Stimulated activated CD4-positive, alpha-beta T cell treated with anti-CD3 and anti-CD28 coated beads, Interleukin-12 subunit alpha, Interleukin-12 subunit beta, amount 100 ng/mL, for 4 hours (primary cell): ENCODE measurements at places on chromosomes 2 and 18.
A peak's percentile ranks its signal among the peaks of the same experiment; 100 is the strongest.

GRCh38 chr2:21770787-21771186 lies 647.0 kb downstream of the TDRD15 start:
- DNase-seq, result no peak

DNA sequence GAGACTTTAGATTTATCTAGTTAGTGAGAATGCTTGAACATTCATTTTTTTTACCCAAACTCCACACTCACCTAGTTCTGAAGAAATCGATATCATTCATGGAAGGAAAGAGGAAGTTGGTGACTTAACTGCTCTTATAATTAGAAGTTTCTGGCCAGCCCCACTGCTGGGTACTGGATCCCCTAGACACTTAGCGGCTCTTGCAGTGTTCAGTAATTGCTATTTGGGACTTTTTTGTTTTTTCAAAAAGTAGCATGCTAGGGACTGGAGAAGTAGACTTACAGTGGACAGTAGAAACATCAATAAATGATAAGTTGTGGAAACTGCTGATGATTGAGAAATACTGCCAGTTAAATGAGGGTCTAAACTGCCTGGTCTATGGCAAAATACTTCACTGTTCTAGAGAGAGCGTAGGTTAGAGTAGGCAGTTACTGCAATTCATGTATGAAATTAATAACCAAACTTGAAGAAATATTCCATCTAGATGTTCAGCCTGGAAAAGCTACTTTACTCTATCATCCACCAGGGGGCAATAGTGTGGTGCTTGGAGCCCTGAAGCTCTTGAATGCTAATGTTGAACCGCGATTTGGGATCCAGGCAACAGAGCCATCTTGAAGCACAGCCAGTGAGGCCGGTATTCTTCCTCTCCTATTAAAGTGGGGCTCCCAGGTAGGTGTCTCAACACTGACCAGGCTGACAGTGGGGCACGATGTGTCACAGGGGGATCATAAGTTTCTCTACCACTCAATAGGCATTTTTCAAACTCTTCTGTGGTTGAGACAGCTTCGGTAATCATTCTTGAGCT lies 146.1 kb upstream of the SESTD1 start:
- no peak for DNase-seq

GRCh38 chr2:168740360-168740759 lies 62.1 kb upstream of the NOSTRIN start:
- DNase-seq, result no peak

- DNase-seq, result no peak
Observed at GRCh38 chr18:48138660-48139430, 208.4 kb upstream of the SMAD2 start.

DNA sequence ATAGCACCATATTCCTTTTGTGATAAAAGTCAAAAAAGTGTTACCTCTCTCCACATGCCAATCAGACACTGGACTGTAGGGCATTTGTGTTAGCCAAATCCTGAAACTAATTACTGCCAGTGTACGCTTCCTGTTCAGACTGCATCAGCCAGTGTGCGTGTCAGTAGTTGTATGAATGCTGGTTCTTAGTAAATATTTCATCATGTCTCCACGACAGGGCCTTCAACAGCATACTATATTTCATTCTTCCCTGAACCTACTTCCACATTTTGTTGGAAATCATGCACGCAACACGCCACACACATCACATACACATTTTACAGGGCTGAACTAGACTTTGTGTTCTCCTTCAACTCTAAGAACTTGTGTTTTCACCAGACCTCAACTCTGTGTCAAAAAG lies 77.5 kb downstream of the EPB41L3 start:
- no peak for DNase-seq

DNA sequence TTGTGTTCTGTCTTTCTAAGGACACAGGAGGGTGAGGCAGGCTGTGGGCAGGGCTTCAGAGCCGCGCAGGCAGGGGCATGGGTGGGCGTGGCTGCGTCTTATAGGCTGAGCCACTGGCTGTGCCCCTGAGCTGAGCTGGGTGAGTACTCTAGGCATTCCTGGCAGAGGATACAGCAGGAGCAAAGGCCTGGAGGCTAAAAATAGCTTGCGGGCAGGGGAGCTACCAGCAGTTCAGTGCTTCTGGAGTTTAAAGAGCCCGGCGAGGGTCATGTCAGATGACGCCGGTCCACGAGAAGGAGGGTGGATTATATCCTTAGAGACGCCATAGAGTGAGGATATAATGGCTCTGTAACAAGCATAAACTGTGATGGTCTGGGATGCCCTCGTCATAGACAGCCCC lies 31.5 kb upstream of the PDIA6 start:
- no peak for DNase-seq

GRCh38 chr2:111054791-111055691 lies 65.7 kb upstream of the BCL2L11 start:
- peak; percentile 32 for DNase-seq

DNA sequence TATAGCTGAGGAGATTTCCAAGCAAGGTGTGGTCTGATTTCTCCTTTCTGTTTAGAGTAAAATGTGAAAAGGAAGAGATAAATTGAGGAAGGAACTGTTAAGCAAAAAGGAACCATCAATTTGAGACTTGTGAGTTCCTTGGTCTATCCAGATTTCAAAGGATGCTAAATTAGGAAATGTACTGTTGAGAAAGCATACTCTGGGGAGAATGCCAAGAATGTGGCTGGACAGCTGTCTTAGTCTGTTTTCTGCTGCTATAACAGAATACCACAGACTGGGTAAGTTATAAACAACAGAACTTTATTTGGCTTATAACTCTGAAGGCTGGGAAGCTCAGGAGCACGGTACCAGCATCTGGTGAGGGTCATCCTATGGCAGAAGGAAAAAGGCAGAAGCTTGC lies 1097.2 kb downstream of the TDRD15 start:
- no peak for DNase-seq

DNA sequence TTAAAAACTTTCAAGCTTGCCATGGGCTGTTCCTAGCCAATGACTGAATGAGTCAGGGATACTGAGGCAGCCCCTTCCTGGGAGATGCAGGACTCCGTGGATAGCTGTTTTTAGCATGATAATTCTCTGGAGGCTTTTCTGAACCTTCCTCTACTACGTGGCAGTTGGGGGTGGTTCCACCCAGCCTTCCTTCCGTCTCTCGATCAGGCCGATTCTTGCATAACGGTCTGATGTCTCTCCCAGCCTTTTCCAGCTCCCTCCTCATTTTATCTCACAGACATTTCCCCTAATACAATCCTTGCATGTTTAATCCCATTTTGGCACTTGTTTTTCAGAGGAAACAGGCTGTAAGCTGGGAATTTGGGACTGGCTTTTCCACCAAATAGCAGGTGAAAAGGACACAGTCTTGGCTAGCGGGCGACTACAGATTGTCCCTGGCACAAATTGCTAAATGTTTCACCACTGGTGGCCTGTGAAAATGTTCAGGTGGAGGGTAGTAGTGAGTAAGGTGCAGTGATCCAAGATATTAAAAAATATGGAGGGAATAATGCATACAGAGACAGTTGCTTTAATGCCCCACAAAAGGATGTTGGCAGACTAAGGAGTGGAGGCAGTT lies 21.0 kb upstream of the CTLA4 start:
- DNase-seq, result no peak

DNA sequence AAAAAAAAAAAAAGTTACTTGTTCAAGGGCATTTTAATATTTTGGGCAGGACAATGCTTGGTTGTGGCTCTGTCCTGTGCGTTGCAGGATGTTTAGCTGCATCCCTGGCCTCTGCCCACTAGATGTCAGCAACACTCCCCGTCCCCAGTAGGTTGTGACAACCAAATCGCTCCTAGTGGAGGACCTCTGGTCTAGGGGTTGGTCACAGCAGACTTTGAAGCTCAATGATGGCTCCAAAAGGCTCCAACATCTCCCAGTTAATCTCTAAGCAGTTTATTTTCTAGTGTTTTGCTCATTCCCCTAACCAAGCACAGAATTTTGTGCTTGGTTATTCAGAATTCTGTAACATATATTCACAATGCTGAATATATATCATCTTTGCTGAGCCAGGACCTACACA lies 67.0 kb downstream of the CHRNA1 start:
- DNase-seq, result peak; percentile 49

- DNase-seq, result no peak
Observed at GRCh38 chr2:42797281-42797680, 4.9 kb upstream of the HAAO start.

DNA sequence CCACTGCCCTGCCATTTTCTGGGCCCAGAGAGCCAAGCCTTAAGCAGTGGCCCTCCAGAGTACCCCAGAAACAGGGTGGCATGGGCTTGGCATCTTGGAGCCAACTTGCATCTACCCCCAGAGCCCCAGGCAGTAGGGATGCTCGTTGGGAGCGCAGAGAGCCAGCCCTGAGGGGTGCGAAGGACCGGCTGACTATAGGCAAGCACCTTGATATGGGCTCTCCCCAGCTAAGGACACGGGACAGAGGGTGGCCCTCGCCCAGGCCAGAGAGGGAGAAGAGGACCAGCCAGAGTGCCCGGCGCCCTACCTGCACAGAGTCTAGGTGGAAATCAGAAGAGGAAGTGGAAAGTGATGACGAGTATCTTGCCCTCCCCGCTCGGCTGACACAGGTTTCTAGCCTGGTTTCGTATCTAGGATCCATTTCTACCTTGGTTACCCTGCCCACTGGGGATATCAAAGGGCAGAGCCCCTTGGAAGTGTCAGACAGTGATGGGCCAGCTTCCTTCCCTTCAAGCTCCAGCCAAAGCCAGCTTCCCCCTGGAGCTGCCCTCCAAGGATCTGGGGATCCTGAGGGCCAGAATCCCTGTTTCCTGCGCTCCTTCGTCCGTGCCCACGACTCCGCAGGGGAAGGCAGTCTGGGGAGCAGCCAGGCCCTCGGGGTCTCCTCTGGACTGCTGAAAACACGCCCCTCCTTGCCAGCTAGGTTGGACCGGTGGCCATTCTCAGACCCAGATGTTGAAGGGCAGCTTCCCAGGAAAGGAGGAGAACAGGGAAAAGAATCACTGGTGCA lies 16.2 kb downstream of the CEP68 start:
- no peak for DNase-seq

DNA sequence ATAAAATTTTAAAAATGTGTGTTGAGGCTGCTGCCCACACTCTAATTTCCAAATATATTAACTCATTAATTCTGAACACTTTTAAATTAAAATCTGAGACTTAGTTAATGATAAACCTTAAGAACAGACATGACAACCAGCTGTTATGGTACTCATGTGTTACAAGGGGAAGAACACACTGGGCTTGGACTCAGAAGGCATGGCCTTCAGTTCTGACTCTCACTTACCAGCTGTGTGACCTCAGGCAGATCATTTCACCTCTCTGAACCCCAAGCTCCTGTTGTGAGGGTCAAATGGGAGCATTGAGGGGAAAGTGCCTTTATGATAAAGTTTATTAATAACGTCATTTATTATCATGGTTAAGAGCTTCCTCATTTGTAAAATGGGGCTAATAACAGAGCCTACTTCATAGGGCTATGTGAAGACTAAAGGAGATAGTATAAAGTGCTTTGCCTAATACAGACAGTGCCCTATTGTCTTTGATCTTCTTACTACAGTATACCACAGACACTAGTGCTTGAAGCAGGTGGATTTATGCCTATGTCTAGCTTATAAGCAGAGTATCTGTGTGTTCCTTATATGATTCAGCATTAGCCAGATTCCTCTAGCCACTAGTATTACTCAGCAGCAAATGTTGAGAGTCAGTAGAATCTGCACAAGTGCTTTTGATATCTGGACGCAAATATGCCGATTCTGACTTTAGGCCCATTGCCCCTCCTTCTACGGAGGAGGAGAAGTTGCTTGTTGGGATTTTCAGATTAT lies 99.6 kb downstream of the SGPP2 start:
- DNase-seq, result no peak

- DNase-seq, result no peak
Observed at GRCh38 chr2:79993144-79993543, 311.4 kb downstream of the LRRTM1 start.

DNA sequence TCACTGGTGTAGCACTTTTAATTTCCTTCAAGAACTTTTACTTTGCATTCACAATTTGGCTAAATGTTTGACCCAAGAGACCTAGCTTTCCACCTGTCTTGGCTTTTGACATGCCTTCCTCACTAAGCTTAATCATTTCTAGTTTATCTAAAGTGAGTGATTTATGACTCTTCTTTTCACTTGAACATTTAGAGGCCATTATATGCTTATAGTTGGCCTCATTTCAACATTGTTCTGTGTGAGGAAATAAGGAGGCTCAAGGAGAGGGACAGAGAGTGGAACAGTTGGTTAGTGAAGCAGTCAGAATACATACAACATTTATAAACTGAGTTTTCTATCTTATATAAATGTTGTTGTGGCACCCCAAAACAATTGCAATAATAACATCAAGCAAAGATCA lies 489.3 kb upstream of the CDH2 start:
- no peak for DNase-seq

DNA sequence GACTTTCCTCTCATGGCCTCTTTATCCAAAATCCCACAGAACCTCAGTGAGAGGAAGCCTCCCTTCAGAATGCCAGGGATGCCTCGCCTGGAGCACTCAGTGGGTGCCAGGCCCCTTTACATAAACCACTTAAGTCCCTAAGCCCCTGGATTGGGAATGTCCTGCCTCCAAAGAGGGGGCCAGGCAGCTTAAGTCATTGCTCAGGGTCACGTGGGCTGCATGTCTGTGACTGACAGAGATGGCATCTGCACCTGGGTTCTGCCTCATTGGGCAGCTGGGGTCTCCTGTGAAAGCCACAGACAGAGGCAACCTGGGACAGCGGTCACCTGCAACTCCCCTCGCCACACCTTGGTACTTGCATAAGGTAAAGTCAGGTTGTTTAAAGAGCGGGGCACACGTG lies 93.5 kb downstream of the MYT1L start:
- no peak for DNase-seq

DNA sequence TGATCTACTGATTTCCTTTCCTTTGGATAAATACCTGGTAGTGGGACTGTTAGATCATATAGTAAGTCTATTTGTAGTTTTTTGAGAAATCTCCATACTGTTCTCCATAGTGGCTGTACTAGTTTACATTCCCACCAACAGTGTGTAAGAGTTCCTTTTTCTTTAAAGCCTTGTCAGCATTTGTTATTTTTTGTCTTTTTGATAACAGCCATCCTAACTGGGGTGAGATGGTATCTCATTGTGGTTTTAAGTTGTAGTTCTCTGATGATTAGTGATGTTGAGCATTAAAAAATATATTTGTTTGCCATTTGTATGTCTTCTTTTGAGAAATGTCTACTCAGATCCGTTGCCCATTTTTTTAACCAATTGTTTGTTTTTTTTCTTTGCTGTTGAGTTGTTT lies 33.9 kb upstream of the EPG5 start:
- DNase-seq, result no peak

GRCh38 chr2:170434900-170435621 lies 257.1 kb downstream of the MYO3B start:
- DNase-seq, result no peak

- DNase-seq, result no peak
Observed at GRCh38 chr2:7024261-7024660, 107.0 kb downstream of the RNF144A start.
